ENCODE measurements at places on chromosomes 3 and 15. TPM values are rescaled to one million over a fixed set of nuclear protein-coding genes. Genes with fewer than 3 reads are reported as not detected.

The EIF2B5 gene
- total RNA-seq = 45.5 TPM

The KBTBD13 gene
- not detected for total RNA-seq

- DNase-seq = no peak
These were observed 171.2 kb downstream of the KCNMB2 start for GRCh38 chr3:178707311-178708031.

DNA sequence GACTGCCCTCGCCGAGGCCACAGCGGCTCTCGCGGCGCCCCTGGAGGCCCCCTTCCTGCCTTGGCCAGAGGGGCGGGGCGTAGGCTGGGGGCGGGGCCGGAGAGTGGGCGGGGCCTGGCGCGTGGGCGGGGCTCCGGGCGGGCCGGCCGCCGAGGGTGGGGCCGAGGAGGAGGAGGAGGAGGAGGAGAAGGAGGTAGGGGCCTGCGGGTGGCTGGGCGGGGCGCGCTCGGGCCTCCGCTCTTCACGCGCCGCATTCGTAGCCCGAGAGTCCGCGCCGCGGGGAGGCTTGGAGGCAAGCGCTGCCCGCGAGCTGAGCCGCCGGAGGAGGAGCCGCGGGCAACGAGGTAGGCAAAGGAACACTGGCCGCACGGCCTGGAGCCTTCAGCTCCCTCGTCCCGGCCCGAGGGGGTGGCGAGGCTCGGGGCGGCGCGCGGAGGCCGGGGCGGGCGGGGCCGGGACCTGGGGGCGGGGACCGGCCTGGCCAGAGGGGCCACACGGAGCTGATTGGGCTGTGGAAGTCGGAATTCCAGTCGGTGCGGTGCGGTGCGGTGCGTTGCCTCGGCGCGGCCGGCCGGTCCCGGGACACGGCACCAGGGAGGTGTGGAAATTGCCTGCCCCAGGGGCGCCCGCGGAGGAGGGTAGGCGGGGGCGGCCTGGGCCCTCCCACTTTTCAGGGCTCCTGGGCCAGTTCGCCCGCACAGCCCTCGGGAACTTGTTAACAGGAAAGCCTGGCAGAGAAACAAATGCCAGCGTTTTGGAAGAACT is at the start of gene PPP2R3A:
Gene PPP2R3A (plus strand): TSS at position 223 of the 765 bp plus-strand sequence. CDS start 35,771 bp downstream, outside the sequence.
- DNase-seq = peak; percentile 87

DNA sequence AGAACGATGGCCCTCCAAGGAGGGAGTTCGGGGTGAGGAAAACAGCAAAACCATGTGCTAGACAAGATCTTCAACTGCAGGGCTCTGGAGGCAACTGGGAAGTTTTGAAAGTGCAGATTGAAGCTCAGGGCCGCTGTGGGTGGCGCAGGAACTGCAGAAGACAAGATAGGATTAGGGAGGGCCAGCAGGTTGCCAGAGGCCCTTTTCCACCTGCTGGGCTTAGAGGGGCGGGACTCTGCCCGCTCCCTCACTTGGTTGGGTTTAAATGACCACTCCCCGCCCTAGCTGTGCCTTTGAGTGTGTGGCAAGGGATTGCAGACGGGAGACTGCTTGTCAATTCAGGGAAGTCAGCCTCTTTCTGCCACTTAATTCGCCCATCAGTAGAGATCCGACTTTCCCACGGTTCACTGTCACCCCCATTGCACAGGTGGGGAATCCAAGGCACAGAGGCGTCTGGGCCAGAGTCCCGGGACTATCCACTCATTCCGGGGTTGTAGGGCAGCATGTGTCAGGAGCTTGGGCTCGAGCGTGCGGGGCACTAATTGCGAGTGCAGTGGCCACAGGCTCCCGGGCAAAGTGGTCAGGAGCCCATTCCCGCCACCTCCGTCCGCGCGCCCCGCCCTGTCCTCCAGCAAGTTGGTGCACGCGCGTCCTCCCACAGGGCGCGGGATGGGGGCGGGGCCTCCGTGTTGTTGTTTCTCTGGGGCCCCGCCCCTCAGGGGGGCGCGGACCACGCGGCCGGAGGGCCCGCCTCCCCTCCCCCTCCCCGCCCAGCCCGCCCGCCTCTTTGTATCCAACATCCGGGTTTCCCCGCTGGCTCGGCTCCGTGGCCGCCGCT is at the start of gene ACVR2B:
Gene ACVR2B (plus strand): TSS at position 816 of the 838 bp plus-strand sequence. CDS start 433 bp downstream, outside the sequence.
- DNase-seq = peak; percentile 61

DNA sequence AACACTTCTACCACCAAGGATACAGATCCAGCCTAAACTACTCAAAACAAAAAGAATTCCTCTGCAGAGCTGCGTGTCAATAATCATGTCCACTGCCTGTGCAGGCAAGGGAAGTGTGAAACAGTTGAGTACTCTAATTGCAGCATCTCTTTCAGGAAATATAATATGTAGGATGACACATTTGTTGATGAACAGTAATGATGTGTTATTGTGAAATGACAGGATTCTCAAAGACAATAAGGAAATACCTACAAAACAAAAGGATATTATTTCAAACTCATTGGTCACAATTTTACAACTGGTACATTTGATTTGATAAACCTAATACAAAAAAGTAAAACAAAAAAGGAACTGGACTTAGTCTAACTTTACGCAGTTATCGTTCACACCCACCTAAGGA is 4.4 kb downstream of the SPG11 start:
- no peak for DNase-seq

DNA sequence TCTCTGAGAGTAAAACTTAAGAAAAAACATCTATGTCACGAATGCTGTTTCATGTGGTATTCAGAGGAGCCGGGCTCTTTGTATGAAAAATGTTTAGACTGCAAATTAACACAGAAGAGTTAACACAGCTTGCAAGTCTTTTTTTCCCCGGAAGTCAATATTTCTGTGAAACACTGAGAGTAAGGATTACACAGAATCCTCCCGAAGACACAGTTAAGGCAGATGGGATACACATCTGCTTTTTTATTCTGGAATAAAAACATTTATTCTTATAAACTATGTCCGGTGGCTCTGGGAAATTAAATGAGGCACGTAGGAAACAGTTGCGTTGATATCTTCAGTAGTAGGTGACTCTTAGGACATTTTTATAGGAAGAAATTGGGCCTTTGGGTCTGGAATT is 180.6 kb downstream of the PTPRG start:
- DNase-seq = no peak

The VGLL3 gene
- 1.7 TPM for total RNA-seq

The ITPKA gene
- total RNA-seq = 0.31 TPM

DNA sequence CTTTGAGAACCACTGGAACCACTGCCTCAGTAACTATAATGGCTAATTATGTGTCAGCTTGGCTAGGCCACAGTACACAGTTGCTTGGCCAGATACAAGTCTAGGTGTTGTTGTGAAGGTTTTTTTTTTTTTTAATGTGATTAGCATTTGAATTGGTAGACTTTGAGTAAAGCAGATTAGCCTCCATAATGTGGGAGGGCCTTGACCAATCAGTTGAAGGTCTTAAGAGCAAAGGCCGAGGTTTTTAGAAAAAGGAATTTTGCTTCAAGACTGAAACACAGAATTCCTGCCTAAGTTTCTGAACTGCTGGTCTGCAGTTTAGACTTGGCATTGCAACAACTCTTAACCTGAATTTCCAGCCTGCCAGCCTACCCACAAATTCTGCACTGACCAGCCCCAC is 451.6 kb upstream of the AZI2 start:
- DNase-seq = no peak

The CFAP20DC gene
- 4.4 TPM for total RNA-seq

- no peak for DNase-seq
These were observed 3.4 kb downstream of the PP2D1 start for GRCh38 chr3:20008646-20009045.

The TBL1XR1 gene
- 358 TPM for total RNA-seq

DNA sequence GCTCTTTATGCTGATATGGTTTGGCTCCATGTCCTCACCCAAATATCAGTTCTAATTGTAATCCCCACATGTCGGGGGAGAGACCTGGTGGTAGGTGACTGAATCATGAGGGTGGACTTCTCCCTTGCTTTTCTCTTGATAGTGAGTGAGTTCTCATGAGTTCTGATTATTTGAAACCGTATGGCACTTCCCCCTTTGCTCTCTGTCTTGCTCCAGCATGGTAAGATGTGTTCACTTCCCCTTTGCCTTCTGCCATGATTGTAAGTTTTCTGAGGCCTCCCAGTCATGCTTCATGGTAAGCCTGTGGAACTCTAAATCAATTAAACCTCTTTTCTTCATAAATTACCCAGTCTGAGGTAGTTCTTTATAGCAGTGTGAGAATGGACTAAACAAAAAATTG is 107.6 kb downstream of the IMPG2 start:
- DNase-seq = no peak

- no peak for DNase-seq
These were observed 81.0 kb downstream of the PLXNA1 start for GRCh38 chr3:127063916-127064315.

GRCh38 chr3:85297291-85297690 is 338.5 kb downstream of the CADM2 start:
- DNase-seq = no peak

The P3H2 gene
- total RNA-seq = 2.8 TPM

DNA sequence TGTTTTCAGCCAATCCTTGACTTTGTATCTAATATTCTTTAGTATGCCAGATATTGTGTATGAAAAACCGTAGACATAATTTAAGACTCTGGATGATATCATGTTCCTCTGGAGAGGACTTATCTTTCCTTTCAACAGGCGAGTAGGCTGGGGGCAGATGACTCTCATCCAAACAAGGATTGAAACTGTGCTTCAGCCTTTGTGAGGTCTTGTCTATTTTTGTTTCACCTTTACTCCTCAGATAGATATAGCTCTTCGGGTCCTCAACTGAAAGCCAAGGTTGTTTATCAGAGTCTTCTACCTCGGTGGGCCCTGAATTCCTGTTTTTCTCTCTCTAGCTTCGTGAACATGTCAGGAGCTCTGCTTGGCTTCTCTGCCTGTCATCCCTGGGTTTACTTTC is 66.0 kb downstream of the C3orf20 start:
- no peak for DNase-seq

- no peak for DNase-seq
These were observed 3.8 kb downstream of the FAM43A start for GRCh38 chr3:194689493-194689944.

The CCDC191 gene
- total RNA-seq = 6.6 TPM

The ATP13A4 gene
- 17.2 TPM for total RNA-seq

The GP9 gene
- not detected for total RNA-seq

The SOX14 gene
- not detected for total RNA-seq

The CASR gene
- not detected for total RNA-seq

The ISL2 gene
- total RNA-seq = not detected

The SHC4 gene
- 5.5 TPM for total RNA-seq

The CXCR6 gene
- total RNA-seq = not detected

GRCh38 chr3:66200147-66200546 is 20.7 kb upstream of the SLC25A26 start:
- no peak for DNase-seq

DNA sequence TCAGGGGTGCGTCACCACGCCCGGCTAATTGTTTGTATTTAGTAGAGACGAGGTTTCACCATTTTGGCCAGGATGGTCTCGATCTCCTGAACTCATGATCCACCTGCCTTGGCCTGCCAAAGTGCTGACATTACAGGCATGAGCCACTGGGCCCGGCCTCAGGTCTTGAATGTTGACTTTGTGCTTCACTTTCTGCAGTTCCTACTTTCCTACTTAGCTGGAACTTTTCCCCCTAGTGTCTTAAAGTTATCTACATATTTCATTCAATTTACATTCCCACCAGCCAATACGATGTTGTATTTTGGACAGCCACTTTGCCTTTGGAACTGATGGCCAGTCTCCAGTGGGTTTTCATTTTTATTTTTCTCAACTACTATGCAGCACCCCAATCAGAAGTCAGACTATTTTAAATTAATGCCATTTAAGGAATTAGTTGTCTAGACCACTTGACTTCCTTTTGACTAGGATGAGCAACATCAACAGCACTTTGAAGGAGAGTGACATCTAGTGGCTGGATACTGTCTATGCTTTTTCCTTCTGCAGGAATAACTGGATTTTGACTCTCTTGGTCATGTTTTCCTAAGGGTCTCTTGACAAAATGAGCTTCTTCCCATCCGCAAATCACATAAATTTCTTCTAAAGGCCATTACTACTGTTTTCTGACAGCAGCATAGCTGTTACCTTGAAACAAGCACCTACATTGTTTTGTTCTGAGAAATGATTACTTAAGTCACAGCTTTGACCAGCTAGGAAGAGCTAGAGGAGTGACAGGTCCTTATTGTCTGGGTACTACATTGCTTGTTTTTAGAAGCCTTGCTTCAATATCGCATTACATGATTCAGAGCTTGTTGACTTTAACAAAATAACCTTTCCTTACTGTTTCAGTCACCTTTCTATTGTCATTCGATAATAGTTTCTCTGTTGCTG is 140.2 kb downstream of the ITPR1 start:
- no peak for DNase-seq
